Endodermal cell (in vitro differentiated cells): ENCODE measurements at places on chromosomes 4 and X. TPM values are rescaled to one million over a fixed set of nuclear protein-coding genes. Genes with fewer than 3 reads are reported as not detected.
A peak's percentile ranks its signal among the peaks of the same experiment; 100 is the strongest.

- DNase-seq = no peak
Measured at GRCh38 chrX:39956803-39957394, 140.9 kb downstream of the BCOR start.

DNA sequence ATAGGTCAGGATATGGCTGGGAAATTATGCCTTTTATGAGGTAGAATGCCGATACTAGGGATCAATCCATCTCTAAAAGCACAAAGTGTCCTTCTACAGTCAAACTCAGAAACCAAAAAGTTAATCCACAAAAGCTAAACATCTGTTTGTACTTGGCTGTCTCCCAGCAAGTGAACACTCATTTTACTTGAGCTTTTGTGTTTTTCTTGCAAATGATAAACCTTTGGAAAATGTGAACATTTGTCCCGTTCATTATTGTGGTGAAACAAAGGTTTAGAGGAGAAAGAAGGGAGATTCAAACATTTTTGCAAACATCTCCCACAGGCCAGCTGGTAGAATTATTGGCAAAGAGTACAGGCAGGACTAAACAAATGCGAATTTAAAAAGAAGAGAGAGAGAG is 300.6 kb upstream of the SPANXN1 start:
- no peak for DNase-seq

The CT47B1 gene
- total RNA-seq = not detected in 3 replicates

DNA sequence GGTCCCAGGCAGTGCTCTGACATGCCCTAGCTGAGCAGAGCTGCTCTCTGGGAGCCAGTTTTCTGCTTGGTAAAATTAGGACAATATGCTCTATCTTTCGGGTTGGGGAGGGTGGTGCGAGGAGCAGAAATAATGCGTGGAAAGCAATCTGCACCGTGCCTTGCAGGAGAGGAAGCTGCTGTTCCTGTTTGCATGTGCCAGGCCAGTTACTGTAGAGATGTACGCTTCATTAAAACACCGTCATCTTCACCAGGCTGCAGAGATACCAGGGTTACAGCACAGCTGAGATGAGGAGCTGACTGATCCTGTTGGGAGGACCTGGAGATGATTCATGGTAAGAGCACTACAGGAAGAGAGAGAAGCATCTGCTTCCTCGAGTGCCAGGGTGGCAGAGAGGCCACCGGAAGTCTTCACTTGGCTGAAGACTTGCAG is 29.5 kb upstream of the IRF2 start:
- no peak for DNase-seq

The GABRG1 gene
- 0.05 to 0.17 TPM (median 0.09 TPM) in 3 replicates for total RNA-seq

- no peak for DNase-seq
Measured at GRCh38 chr4:26377328-26378311, 56.8 kb downstream of the RBPJ start.

The DCAF8L2 gene
- total RNA-seq = not detected in 2 replicates

The ODAPH gene
- total RNA-seq = not detected in 3 replicates

The PF4V1 gene
- total RNA-seq = not detected in 3 replicates

GRCh38 chr4:3303565-3303824 is 10.7 kb downstream of the RGS12 start:
- DNase-seq = no peak

- DNase-seq = no peak
Measured at GRCh38 chr4:126028876-126029275, 714.1 kb downstream of the FAT4 start.

The SERTM2 gene
- 0.40 and 0.61 TPM in 2 replicates for total RNA-seq

- no peak for DNase-seq
Measured at GRCh38 chrX:44903830-44904530, 31.0 kb downstream of the KDM6A start.

GRCh38 chr4:4496592-4497372 is 45.1 kb downstream of the STX18 start:
- DNase-seq = no peak

GRCh38 chr4:72430050-72430449 is 139.0 kb downstream of the ADAMTS3 start:
- no peak for DNase-seq

The ZDHHC15 gene
- total RNA-seq = 1.5 to 2.2 TPM (median 1.8 TPM) in 3 replicates

The MAGEC2 gene
- total RNA-seq = not detected in 3 replicates

GRCh38 chr4:106704253-106704870 is 331.8 kb downstream of the DKK2 start:
- no peak for DNase-seq

GRCh38 chr4:57501720-57502119 is 391.5 kb upstream of the IGFBP7 start:
- DNase-seq = no peak

- DNase-seq = no peak
Measured at GRCh38 chr4:93751411-93751810, 77.1 kb upstream of the ATOH1 start.

DNA sequence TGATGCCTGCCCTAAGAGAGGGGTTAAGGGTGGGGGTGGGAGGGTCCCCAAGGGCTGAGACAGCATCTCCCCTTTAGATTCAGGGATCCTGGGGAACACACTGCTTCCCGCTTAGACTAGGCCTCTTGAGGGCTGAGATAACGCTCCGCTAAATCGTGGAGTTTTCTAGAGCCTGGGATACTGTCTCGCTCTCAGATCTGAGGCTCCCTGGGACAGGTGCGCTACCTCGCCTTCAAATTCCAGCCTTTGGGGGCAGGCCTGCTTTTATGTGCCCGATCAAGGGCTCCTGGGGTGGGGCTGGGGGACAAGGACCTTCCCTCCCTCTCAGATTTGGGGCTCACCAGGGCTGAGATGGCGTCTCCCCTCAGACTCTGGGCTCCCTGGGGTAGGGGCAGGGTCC is 440 bp upstream of the ARHGAP36 start:
- peak; percentile 52 for DNase-seq

- DNase-seq = no peak
Measured at GRCh38 chr4:83009529-83009928, 1.1 kb downstream of the LIN54 start.

The TRIM75 gene
- not detected in 2 replicates for total RNA-seq
